ENCODE measurements at places on chromosomes 7 and 10.
A peak's percentile ranks its signal among the peaks of the same experiment; 100 is the strongest.

- DNase-seq: peak; percentile 65
Observed at GRCh38 chr10:46539596-46540411, 16.7 kb downstream of the GPRIN2 start.

DNA sequence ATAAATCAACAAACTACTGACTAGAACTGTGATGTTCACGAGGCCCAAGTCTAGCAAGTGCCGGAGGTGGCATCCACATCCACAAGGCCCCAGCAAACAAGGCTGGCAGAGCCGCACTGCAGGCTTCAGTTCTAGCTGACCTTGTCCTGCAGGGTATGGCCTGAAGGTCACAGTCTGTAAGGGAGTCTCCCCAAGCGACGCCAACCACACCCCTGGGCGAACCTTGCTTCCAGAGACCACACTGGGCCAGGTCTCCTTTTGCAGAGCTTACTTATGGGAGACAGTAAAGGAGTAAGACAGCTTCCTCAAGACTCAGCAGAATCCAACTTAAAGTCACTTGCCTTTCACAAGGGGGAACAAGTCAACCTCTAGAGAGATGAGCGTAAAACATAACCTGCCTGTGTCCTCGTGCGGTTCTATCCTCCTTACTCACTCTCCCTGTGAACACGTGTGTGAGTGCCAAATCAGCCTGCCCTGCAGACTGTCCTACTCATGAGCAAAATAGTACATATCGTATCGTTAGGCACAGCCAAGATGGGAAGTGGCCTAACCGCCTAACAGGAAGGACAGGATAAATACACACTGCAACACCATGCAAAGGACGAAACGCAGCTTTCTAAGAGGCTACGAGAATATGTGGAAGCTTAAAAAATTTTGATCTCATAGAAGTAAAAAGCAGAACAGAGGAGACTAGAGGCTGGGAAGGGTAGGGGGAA lies 22.7 kb downstream of the FAM53B start:
- DNase-seq: peak; percentile 75

- DNase-seq: no peak
Observed at GRCh38 chr10:129472696-129473555, 5.9 kb downstream of the MGMT start.

DNA sequence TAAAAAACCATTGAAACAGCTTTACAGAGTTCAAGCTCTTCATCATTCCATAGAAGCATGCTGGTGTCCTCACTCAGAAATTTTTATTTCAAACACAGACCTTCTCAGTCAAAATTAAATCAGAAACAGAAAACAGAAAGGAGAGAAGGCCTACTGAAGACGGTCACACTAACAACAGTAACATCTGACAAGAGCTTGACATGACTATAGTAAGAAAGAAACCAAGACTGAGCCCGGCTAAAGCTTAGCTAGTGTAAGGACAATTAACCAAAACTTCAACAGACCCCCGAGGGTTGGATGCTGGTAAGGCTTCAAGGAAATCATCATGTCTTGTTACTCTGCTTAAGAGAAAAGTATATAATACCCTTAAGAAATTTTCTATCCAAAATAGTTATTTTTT lies 38.6 kb downstream of the MTPN start:
- no peak for DNase-seq

DNA sequence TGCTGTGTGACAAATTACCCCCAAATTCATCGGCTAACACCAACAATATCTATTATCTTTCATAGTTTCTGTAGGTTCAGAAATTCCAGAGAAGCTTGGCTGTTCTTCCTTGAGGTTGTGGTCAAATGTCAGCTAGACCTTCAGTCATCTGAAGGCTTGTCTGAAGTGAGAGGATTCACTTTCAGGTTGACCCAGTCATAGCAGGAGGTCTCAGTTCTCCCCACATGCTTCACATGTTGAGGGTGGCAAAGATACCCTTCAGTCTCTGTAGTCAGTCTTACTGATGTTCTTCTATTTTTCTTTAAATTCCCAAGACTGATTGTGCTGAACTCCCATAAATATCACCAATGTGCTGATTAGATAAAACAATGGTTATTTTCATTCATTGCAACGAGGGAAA lies 1692.0 kb downstream of the REEP3 start:
- DNase-seq: no peak

DNA sequence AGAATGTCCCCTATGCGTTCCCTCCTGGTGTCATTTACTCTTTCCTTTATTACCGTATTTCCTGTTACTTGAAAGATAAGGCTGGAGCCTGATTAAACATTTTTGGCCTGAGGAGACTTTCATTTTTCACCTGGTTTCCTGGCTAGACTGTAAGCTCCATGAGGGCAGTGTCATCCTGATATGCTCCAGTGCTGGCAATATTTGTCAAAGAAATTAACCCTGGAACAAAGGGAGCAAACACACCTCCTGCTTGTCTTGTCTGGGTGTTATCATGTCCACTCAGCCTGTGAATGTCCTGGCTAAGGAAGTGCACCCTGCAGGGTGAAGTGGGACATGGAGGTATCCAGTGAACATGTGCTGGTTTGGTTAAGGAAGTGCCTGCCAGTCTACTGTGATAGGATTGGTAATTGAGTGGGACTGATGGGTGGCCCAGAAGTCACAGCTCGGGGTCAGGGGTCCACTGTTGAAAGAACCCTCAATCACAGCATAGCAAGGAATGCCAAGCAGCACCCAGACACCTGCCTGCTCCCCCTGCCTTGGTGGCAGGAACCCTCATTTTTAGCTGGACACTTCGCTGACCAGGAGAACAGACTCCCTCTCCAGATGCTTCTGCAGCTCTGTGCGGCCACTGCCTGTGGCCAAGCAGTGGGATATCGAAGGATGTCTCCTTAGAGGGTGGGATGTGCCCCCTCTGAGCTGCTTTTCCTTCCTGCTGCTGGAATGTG lies 20.9 kb upstream of the PPIA start:
- no peak for DNase-seq

- DNase-seq: no peak
Observed at GRCh38 chr7:37081436-37081835, 357.1 kb upstream of the AOAH start.

GRCh38 chr7:50530766-50531165 lies 34.4 kb downstream of the DDC start:
- DNase-seq: no peak

DNA sequence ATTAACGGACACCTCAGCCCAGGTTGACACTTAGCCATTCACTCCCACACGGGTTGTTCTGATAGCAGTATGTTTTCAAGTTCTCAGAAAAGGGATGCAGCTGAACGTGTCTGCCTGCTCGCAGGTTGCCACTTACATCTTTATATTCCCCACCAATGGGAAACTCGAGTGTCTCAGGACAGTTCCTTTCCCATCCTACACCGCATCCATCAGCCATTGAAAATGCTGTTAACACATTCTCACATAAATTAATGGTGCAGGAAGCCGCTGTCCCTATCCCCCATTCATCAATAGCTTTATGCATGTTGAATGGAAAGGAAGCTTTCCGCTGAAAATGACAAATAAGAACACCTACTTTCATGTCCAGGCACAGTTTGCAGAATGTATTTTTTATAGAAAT lies 1.7 kb upstream of the FGFR2 start:
- DNase-seq: peak; percentile 43

DNA sequence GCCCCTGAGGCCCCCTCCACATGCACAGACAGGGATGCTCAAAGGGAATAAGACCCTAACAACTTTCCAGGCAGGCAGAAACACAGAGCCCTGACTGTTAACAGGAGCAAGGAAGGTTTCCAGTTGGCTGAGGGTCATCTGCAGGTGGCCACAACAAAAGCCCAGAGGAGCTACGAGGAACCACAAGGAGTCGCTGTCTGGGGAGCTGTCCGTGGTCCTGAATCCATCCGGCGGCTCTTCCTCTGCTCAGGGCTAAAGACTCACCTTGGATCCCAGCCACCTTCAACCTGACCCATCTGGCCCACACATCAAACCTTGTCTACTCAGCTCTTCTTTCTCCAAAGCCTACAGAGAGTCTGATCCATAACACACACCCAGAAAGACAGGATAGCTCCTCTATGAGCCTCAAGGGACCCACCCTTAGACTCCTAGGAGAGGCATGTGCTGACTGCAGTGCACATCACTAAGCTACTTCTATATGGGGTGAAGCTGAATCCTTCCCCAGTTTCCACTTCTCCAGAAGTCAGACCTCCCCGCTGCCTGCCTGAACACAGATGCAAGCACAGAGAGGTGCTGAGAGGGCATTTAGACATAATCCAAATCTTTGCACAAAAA lies 104.0 kb downstream of the SLIT1 start:
- no peak for DNase-seq

GRCh38 chr7:141360416-141360760 lies 190.8 kb upstream of the AGK start:
- no peak for DNase-seq

DNA sequence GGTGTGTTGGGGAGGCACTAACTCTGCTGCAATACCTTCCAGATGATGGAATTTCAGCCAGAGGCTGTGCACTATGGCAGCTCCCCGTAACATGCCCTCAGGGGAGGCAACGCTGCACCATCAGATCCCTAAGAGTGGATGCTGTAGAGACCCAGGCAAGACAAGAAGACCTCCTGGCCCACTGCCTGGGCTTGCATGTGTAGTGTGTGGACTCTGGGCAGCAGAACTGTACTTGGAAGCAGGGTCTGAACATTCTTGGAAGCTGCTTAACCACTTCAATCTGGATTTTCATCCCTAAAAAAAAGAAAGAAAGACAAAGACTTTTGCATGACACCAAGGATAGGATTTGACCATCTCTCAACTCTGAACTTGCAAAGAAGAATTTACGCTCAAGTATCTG lies 297.5 kb upstream of the NRP1 start:
- no peak for DNase-seq
